AG20443 (cell line): ENCODE measurements at places on chromosomes 13 and 19.
A peak's percentile ranks its signal among the peaks of the same experiment; 100 is the strongest.

DNA sequence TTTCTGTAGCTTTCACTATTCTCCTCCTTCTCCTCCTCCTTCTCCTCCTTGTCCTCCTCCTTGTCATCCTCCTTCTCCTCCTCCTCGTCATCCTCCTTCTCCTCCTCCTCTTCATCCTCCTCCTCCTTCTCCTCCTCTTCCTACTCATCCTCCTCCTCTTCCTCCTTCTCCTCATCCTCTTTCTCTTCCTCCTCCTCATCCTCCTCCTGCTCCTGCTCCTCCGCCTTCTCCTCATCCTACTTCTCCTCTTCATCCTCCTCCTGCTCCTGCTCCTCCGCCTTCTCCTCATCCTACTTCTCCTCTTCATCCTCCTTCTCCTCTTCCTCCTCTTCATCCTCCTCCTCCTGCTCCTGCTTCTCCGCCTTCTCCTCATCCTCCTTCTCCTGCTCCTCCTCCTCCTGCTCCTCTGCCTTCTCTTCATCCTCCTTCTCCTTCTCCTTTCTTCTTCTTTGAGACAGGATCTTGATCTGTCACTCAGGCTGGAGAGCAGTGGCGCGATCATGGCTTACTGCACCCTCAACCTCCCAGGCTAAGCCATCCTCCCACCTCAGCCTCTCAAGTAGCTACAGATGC is 36.3 kb downstream of the TRPM4 start:
- DNase-seq: no peak

DNA sequence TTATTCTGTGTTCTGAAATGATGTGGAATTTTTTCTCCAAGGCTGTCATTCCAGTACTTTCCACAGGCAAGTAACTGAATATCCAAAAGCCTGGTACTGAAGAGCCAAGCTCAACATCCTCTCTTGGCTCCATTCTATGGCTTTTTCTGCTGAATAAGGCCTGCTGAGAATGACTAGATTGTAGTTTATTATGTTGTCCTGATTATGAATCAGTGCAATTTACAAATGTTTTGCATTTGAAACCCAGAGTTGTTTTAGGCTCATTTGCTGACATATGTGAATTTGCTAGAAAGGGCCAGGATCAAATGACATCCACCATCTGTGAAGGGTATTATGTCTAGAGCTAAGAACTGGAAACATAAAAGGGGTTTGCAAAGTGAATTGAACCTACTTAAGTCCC is 596.6 kb downstream of the KCTD12 start:
- no peak for DNase-seq

DNA sequence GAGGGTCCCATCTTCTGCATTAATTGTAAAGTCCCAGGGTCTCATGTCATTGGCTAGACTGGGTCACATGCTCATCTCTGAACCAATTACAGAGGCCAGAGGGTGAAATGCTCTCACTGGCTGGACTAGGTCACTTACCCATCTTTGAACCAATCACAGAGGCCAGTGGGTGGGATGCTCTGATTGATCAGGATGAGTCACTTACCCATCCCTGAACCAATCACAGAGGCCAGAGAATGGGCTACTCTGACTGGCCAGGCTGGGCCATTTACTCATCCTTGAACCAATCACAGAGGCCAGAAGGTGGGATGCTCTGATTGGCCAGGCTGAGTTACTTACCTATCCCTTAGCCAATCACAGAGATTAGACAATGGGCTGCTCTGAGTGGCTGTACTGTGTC is 5.3 kb downstream of the MISP start:
- peak; percentile 36 for DNase-seq

- DNase-seq: peak; percentile 61
These were observed 1.1 kb downstream of the FOXO1 start for GRCh38 chr13:40665126-40666044.

- peak; percentile 4 for DNase-seq
These were observed 1.0 kb upstream of the KDM4B start for GRCh38 chr19:4967738-4968461.

- DNase-seq: peak; percentile 92
These were observed 24.6 kb upstream of the BCL3 start for GRCh38 chr19:44723952-44724319.

GRCh38 chr19:2132731-2133490 is 18.5 kb downstream of the AP3D1 start:
- peak; percentile 41 for DNase-seq

DNA sequence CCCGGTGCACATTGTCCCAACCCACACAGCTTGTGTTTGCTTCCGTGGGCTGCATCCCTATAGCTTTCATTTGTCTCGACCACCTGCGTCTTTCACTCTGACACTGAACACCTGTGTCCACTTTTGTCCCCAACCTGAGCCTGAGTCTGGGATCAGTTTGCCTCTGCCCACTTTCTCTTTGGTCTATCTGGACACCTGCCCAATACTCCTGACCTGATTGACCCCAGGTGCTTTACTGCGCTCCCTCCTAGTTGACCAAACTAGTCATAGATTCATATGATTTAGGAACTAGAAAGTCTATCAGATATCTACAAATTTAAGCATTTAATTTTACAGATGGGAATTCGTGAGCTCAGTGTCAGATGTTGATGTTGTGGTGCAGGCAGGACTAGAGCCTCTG is 209.9 kb downstream of the DCT start:
- DNase-seq: no peak

DNA sequence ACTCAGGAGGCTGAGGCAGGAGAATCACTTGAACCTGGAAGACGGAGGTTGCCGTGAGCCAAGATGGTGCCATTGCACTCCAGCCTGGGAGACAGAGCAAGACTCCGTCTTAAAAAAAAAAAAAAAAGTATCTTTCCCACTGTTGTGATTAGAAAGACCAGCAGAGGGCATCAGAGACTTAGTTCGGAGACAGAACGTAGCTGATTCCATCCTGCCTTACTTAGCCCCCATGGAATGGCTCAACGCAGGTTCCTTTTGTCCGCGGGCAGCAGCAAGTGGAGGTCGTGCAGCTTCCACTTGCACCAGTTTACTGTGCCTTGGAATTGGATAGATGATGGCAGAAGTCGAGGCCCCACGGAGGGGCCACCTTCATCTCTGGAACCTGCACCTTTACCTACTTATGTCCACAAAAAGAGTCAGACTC is 8.1 kb downstream of the TIMM29 start:
- peak; percentile 77 for DNase-seq
